HFF-Myc (cell line): ENCODE measurements at places on chromosomes 11 and 22.

GRCh38 chr11:15773476-15774387 is 582.6 kb downstream of the SOX6 start:
- no peak for DNase-seq

GRCh38 chr11:32118025-32118974 is 27.4 kb downstream of the RCN1 start:
- DNase-seq = no peak

DNA sequence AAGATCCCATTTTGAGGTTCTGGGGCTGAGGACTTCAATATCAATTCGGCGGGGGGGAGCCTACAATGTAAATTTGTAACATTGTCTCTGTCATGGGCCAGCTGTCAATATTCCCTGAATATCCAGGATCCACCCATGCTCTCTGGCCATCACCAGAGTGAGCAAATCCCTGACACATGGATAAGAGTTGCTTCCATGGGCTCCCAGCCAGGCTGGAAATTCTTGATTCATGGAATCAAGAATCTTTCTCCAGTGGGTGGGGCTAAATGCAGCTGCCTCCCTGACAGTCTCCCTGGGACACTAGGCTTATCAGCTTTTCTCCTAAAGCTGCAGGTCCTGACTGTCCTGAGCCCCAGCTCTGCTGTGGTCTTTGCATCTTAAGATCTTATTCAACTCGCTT is 86.9 kb upstream of the IGLL5 start:
- no peak for DNase-seq

- DNase-seq = no peak
These were observed 30.4 kb downstream of the KCNJ4 start for GRCh38 chr22:38424525-38425080.

GRCh38 chr11:88353835-88354496 is 16.4 kb upstream of the CTSC start:
- DNase-seq = no peak

- no peak for DNase-seq
These were observed 57.8 kb downstream of the NXPE1 start for GRCh38 chr11:114501901-114502300.

GRCh38 chr11:133553885-133554740 is 21.8 kb upstream of the OPCML start:
- no peak for DNase-seq

DNA sequence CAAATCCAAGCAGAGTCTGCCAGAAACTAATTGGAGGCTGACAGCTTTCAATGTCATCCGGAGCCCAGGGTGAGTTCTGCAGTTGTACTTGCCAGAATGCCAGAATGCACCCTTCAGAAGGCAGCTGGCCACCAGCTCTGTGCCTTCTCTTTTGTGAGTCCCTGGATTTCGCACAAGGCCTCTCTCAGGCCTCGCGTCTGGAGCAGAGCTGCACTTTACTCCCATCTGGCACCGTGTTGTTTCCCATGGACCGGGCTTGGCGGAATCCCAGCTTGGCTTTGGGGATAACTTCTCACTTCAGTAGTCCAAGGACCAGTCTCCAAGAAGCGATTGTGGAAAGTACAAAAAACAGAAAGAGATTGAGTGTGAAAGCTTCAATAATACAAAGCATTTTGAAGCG is 451.3 kb upstream of the KIRREL3 start:
- no peak for DNase-seq

DNA sequence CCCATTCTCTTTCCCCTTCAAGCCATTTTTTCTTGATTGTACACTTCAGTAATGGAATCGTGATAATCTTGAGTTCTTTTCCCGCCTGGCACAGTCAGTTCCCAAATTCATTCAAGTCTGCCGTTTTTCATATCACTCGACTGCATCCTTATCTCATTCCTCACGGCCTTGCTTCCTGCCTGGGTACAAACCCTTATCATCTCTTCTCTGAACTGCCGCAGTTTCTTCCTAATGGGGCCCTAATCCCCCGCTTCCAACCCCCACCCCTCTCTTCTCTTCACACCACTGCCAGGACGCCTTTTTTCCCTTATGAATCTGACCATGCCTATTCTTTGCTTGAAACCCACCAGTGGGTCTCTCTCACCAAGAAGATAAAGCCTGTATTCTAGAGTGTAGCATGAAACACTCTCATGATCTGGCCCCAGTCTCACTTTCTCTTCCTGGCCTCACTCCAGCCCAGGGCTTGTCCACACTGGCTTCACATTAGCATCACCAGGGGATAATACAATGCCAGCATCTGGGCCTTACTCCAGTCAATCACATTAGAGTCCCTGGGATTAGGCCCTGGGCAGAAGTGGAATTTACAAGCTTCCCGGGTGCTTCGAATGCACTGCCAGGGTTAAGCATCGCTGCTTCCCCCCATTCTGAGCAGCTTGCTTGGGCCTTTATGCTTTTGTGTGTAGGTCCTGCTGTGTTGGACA is 102.1 kb downstream of the FBXO7 start:
- no peak for DNase-seq

DNA sequence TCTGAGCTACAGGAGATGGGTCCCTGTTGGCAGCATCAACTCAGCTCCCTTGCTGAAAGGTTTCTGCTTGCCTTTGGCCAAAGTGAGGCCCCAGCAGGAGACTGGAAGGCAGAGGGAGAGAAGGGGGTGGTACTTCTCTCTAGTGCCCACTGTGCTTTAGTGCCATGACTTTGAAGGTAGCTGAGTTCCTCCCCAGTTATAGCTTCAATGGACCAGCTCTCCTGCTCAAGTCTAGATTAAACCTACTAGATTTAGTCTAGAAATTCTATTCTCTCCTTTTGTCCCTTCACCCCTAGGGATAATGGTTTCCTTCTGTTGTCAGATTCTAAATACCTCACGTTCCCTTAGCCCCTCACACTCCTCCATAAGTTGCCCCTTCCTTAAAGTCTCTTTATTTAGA is 119.2 kb downstream of the TIMP3 start:
- no peak for DNase-seq

GRCh38 chr11:3157381-3158130 is 7.6 kb downstream of the OSBPL5 start:
- DNase-seq = no peak

- no peak for DNase-seq
These were observed 118.9 kb downstream of the PLEKHA7 start for GRCh38 chr11:16895306-16895705.

DNA sequence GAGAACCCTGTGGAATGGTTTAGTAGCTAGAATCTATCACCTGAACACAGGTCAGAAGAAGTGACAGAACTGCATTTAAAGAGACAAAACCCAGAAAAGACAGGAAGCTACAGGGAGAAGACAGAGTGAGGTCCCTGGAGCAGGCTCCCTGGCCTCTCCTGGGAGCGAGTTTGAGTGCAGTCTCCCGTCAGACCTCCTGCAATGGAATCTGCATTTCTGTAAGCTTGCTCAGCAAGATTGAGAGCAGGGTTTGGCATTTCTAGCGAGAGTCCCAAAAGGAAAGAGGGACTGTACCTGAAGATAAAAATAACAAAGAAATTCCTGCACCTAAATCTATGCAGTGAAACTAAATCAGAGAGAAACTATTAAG is 74.2 kb downstream of the MORC2 start:
- DNase-seq = no peak

- DNase-seq = no peak
These were observed 98.4 kb upstream of the PARVA start for GRCh38 chr11:12278766-12279671.

GRCh38 chr22:30277547-30278344 is 11.1 kb upstream of the OSM start:
- peak; percentile 43 for DNase-seq

GRCh38 chr11:11472106-11472505 is 119.1 kb upstream of the CSNK2A3 start:
- no peak for DNase-seq

- peak; percentile 48 for DNase-seq
These were observed 125.3 kb downstream of the APOL5 start for GRCh38 chr22:35842954-35843353.
